ENCODE measurements at places on chromosomes 1 and 21.
A peak's percentile ranks its signal among the peaks of the same experiment; 100 is the strongest.

GRCh38 chr1:23126801-23127200, 41.9 kb downstream of the LUZP1 start:
- DNase-seq = no peak

- no peak for DNase-seq
Measured at GRCh38 chr1:172339842-172340241, 80.6 kb upstream of the C1orf105 start.

- DNase-seq = no peak
Measured at GRCh38 chr1:50422946-50423669, at the start of gene DMRTA2. TSS of gene DMRTA2 (minus strand) at chr1:50423443. CDS start at chr1:50421536, 1,907 bp downstream.

- no peak for DNase-seq
Measured at GRCh38 chr1:44049839-44050238, 18.6 kb upstream of the SLC6A9 start.

GRCh38 chr1:112713466-112714312, 1.4 kb downstream of the PPM1J start:
- DNase-seq = peak; percentile 91

- peak; percentile 78 for DNase-seq
Measured at GRCh38 chr1:35715568-35716002, 3.1 kb downstream of the C1orf216 start.

GRCh38 chr1:239184561-239185244, 201.7 kb upstream of the CHRM3 start:
- no peak for DNase-seq

DNA sequence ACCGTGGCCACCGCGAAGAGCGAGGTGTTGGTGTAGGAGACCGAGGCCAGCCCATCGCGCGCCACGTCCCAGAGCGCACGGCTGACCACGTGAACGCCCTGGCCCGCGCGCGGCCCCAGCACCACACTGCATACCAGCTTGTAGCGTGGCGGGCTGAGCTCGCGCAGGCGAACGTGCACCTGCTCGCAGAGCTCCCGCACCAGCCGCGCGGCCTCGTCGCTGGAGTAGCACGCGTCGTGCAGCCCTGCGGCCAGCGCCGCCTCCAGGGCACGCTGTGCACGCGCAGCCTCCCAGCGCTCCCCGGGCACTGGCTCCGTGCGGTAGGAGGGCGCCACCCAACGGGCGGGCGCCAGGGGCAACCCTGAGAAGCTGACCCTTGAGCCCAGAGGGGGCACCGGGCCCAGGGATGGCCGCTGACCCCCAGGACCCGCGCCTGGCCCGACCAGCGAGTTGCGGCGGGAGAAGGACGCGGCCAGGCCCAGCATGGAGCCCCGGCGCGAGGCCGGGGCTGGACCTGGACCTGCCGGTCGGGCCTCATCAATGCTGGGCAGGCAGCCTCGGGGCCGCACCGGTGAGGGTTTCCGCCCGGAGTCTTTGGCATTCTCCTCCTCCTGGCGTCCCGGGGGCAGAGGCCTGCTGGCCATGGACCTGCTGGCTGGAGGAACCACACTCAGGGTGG, 987 bp downstream of the DYNLT4 start:
- DNase-seq = no peak

GRCh38 chr1:145879775-145880174, 5.9 kb downstream of the ANKRD35 start:
- peak; percentile 73 for DNase-seq

DNA sequence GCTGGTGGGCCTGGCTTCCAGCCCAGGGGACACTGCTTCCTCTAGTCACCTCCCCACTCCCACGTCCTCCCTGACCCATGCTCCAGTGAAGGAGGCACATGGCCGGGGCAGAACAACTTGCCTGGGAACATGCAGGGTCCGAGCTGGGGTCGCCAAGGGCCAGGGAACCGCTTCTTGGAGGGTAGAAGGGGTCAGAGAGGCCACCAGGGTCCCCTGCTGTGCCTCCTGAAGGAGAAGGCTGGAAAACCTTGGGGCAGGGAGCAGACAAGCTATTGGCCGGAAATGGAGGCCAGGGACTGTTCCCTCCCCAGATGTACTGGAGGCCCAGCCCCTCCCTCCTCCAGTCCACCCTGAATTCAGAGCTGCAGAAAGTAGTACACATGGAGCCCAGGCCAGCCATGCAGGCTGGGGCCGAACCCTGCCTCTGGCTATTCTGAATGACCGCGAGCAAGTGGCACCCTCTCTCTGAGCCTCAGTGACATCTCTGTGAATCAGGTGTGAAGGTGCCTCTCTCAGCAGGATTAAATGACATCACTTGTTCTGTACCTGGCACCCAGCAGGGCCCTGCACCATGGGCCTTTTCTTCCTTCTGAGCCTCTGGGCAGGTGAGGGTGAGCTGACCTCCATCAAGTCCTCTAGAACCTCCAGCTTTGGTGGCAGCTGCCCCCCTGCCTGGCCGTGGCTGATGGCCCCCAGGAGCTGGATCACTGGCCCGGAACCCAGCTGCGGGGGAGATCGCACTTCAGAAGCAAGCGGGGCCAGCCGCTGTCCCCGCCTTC, 15.7 kb downstream of the SPOCD1 start:
- DNase-seq = no peak

- no peak for DNase-seq
Measured at GRCh38 chr1:240508201-240508600, 103.8 kb downstream of the GREM2 start.

DNA sequence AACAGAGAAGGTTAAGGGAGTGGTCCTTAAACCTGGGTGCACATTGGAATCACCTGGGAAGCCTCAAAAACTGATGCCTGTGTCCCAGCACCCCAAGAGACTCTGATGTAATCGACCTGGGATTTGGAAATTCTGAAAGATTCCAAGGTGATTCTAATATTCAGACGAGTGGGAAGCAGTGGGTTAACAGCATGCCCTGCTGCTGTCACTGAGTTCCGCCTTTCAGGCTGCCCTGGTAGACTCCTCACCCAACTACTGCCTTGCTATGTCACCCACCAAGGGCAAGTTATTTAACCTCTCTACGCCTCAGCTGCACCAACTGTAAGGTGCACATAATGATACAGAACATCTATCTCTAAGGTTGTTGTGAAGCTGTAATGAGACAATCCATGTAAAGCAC, 59.2 kb downstream of the CD34 start:
- no peak for DNase-seq

- DNase-seq = peak; percentile 86
Measured at GRCh38 chr21:35565204-35565611, 495.1 kb downstream of the SETD4 start.

DNA sequence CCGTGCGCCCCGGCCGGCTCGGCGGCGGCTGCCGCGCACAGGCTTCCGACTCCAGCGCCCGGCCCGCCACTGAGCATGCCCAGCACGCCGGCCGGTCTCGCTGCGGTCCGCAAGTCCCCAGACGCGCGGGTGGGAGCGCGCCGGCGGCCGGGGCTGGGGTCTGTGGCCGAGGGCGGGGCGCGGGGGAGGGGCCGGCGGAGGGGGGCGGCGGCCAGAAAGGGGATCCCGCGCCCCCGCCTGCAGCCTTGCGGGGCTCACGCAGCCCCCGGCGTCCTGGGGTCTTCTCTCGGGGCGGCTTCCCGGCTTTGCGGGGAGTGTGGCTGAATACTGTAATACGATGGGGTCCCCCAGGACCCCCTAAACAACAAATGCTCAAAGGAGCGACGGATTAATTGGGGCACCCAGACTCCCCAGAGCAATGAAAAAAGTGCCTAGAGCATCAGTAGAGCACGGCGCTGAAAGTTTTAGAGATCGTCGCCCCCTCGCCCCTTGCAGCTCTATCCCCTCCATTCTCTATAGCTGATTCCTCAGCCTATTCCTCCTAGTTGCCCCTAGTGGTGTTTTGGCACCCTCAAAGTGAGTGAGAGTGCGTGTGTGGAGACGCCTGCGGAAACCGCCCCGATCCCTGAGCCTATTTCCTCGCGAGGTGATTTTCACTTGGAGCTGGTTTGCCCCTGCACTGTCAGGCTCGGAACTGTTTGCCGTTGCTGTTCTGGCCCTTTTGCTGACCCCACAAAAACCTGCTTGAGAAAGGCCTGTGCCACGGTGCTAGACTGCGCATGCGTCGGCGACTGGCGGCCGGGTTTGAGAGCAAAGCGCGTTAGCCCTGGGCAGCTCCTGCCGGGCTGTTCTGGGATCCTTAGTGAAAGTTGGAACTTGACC, at the start of gene VAV3:
Gene VAV3, minus strand, starts transcription at position 71 of the 882 bp plus-strand sequence. CDS start 311 bp downstream, outside the sequence.
- peak; percentile 83 for DNase-seq

DNA sequence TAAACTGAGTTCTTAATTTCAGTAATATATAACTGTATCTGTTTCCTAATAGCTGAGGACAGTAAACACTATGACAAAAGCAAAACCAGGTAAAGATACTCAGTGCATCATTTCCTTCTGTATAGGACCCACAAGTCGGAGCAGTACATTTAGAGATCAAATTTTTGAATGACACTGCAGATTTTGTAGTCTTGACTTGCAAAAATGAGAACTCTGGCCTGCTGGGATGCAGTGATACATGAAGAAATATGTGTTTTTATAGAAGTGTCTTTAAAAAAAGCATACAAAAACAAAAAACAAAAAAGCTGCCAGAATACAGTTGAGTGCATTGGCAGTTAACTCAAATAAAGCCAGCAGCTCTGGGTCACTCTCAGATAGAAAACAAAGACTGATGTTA, 19.0 kb downstream of the GART start:
- no peak for DNase-seq

DNA sequence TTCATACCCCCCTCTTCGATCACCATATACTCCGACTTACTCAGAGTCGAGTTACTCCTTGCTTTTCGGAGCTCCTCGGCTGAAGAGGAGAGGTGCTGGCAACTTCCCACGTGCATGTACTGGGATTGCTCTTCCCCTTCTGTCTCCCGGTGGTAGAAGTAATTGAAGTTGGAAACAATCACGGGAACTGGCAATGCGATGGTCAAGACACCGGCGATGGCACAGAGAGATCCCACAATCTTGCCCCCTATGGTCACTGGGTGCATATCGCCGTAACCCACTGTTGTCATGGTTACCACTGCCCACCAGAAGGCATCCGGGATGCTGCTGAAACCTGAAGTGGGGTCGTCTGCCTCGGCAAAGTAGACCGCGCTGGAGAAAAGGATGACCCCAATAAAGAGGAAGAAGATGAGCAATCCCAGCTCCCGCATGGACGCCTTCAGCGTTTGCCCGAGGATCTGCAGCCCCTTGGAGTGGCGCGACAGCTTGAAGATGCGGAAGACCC, 1.5 kb downstream of the KCNA3 start:
- peak; percentile 18 for DNase-seq

DNA sequence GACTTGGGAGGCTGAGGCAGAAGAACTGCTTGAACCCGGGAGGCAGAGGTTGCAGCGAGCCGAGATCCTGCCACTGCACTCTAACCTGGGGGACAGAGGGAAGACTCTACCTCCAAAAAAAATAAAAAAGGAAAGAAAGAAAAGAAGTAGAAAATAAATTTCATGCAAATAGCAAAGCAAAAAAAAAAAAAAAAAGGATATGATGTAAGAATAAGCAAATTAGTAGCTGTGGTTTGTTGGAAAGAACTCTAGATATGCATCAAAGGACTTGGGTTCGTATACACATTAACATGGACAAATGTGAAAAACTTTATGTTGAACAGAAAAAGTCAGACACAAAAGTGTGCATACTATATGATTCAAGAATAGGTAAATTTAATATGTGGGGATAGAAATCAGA, 11.9 kb downstream of the WASF2 start:
- no peak for DNase-seq

DNA sequence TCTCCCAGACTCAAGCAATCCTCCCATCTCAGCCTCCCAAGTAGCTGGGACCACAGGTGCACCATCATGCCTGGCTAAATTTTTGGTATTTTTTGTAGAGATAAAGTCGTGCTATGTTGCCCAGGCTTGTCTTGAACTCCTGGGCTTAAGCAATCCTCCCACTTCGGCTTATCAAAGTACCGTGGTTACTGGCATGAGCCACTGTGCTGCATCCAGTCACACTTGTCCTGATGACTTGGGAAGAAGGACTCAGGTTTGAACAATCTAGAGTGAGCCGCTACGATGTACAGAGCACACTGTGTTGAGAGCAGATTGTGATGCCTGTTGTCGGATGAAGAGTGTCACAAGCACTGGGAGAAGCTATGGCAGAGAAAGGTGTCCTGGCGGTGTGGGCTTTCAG, 27.2 kb downstream of the RNF187 start:
- DNase-seq = no peak

DNA sequence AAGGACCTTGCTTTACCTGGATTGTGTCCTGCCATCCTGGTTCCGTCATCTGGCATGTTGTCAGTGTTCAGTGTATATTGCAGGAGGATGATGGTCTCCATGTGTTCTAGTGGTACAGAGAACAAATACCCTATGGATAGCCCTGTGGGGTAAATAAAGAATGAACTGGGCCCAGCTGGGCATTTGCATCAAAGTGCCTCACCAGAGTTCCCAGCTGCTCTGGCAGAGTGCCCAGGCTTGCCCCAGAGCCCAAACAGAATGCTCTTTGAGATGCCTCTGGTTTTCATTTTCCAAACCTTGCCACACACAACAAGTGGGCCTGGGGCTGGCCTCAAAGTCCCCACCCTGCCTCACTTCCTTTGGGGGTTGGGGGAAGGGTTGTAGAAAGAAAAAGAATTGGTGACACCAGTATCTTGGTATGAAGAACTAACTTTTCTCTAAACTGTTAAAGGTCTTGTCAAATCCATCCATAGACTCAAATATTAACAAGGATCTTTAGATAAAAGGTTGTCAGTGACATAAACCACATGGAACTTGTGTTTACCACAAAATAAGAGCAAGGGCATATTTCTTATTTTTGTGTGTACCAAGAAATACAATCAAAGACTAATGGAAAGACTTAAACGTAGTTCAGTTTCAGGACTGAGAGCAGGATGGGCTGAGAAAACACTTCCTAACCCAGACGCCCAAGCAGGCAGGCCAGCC, 82.2 kb downstream of the LMO4 start:
- DNase-seq = no peak

DNA sequence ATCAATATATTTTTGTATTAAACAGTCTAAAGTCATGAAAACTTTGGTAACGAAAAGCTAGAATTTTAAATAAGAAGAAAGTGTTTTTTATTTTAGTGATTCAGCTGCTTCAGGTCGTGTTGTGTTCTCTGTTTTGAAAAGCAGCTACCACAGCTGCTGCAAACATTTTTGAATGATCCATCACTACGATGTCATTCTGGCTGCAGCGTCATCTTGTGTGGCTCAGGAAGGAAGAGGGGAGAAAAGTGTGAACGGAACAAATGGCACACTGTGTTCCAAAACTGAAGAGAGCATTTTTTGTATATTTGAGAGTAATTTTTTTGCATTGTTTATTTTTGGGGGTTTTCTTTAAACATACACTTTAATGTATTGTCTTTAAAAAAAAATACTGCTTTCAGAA, 323.0 kb upstream of the ADGRL2 start:
- no peak for DNase-seq

GRCh38 chr1:110620250-110620615, 14.1 kb upstream of the KCNA2 start:
- no peak for DNase-seq

- no peak for DNase-seq
Measured at GRCh38 chr1:115680730-115681111, 39.0 kb downstream of the VANGL1 start.

Data from MV-4-11 (cell line).